CD4-positive, alpha-beta T cell (primary cell): ENCODE measurements at places on chromosomes 12 and 14.

GRCh38 chr14:50874757-50875156 lies 2.9 kb downstream of the ABHD12B start:
- DNase-seq: no peak

DNA sequence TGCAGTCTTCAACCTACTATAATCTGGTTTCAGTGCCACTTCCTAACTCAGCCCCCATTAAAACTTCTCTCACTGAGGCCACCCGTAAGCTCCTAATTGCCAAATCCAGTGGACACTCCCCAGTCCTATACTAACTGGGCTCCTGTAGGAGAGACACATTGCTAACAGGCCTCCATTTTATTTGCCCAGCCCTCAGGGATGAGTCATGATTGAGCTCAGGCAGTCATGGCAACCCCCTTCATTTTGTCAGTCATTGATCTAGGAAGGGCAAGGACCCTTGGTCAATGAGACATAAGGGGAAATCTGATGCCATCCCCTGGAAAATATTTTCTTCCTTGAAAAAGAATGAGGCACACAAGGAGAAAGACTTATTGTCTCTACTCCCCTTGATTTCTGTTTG lies 70.1 kb upstream of the HIF1A start:
- no peak for DNase-seq

DNA sequence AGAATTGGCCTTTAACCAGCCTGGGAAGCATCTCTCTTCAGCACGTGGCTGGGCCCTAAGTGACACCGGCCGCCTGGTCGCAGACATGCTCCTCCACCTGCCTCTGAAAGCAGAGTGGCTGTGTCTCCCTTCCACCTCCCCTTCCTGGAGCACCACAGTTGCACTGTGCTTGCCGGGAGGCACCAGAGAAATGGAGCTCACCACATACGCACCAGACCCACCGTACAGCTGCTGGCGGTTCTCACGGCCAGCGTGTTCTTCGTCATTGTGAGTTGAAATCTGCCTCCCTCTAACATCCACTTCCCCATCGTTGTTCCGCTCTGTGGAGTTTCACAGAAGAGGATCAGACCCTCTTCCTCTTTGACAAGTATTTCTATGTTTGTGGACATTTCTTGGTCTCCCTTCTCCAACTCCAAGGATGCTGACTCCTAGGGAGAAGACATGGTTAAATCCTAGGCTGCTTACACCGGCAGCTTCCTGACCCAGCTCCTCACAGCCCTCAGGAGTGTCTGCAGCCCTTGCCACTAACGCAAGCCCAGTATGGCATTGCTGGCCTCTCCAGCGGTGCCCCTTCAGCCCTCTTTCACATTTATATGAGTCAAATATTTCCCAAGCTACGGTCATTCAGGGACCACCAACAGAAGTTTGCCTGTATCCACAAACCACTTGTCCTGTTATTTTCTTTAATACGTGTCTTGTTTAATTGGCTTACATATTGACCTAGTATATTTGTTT lies 11.5 kb upstream of the KRT5 start:
- no peak for DNase-seq

DNA sequence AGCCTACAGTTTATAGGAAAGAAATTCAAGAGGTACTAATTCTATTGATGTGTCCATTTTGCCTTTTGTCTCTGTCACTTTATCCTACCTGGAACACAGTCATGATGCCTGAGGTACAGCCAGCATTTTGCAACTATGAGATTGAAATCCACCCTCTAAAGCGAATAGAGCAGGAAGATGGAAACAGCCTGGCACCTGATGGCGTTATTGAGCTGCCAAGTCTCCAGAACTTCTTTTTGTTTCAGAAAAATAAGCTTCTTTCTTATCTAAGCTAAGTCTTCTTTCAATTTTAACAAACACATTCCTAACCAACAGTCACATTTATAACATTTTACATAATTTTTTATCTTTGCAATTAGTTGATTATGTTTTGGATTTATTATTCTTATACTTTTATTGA lies 182.1 kb downstream of the PAWR start:
- DNase-seq: no peak

- no peak for DNase-seq
Observed at GRCh38 chr14:23044840-23045239, 2.8 kb downstream of the PSMB11 start.
